ENCODE measurements at places on chromosomes 7 and 10.
A peak's percentile ranks its signal among the peaks of the same experiment; 100 is the strongest.

DNA sequence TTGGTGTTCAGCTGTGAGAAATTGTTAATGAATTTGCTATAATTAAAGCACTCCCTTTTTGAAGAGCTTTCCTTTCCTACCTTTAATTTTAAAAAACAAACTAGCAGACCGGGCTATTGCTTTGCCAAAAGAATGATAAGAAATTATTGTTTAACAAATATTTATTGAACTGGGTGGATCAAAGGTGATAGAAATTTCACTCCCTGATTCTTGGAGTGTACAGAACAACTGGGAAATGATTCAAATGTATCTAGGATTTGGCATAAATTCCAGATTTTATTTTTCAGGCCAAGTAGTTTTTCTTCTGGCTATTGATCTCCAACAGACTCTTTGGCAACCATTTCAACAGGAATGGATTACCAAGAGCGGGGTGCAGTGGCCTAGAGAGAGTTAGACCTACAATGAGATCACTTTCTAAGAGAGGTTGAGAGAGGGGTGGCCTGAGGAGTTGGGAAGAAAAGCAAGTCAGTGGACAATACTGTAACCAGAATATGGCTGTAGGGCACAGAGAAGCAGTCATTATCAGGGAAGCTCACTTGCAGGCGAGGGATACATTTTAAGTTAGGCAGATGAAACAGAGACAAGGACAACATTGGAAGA is 71.9 kb downstream of the PLXDC2 start:
- H3K4me1 ChIP-seq = no peaks in the 10 kb centered on the region
- H3K27me3 ChIP-seq = no peaks in the 10 kb centered on the region
- no peak overlapping the region for H3K27ac ChIP-seq
- no peak for DNase-seq
- H3K4me3 ChIP-seq = no peak overlapping the region
- no peaks in the 10 kb centered on the region for H3K36me3 ChIP-seq

- no peaks in the 10 kb centered on the region for H3K4me1 ChIP-seq
- no peak overlapping the region for H3K27ac ChIP-seq
- no peak for DNase-seq
- H3K27me3 ChIP-seq = peaks cover 32% of the 10 kb centered on the region
- no peaks in the 10 kb centered on the region for H3K36me3 ChIP-seq
Observed at GRCh38 chr10:113600569-113600968, 47.7 kb downstream of the HABP2 start.

GRCh38 chr7:35714407-35714806 is 19.5 kb upstream of the HERPUD2 start:
- H3K4me3 ChIP-seq = no peak overlapping the region
- no peak for DNase-seq
- no peaks in the 10 kb centered on the region for H3K36me3 ChIP-seq
- no peak overlapping the region for H3K27ac ChIP-seq
- no peaks in the 10 kb centered on the region for H3K4me1 ChIP-seq

- no peak for DNase-seq
- H3K36me3 ChIP-seq = no peaks in the 10 kb centered on the region
Observed at GRCh38 chr10:71187197-71187596, 25.2 kb upstream of the UNC5B start.

DNA sequence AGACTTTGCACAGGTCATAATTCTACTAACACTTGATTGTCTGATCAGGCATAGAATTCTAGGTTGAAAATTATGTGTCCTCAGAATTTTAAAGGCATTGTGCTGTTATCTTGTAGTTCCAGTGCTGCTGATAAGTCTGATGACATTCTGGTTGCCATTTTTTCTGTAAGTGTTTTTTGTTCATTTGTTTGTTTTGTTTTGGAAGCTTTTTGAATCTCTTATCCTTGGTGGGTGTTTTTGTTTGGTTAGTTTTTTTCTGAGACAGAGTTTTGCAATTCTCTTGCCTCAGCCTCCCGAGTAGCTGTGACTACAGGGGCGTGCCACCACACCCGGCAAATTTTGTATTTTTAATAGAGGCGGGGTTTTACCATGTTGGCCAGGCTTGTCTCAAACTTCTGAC is 178.9 kb downstream of the CCDC71L start:
- H3K4me1 ChIP-seq = peaks cover 7% of the 10 kb centered on the region
- H3K4me3 ChIP-seq = no peak overlapping the region
- no peak for DNase-seq
- H3K27ac ChIP-seq = no peak overlapping the region
- no peaks in the 10 kb centered on the region for H3K27me3 ChIP-seq

DNA sequence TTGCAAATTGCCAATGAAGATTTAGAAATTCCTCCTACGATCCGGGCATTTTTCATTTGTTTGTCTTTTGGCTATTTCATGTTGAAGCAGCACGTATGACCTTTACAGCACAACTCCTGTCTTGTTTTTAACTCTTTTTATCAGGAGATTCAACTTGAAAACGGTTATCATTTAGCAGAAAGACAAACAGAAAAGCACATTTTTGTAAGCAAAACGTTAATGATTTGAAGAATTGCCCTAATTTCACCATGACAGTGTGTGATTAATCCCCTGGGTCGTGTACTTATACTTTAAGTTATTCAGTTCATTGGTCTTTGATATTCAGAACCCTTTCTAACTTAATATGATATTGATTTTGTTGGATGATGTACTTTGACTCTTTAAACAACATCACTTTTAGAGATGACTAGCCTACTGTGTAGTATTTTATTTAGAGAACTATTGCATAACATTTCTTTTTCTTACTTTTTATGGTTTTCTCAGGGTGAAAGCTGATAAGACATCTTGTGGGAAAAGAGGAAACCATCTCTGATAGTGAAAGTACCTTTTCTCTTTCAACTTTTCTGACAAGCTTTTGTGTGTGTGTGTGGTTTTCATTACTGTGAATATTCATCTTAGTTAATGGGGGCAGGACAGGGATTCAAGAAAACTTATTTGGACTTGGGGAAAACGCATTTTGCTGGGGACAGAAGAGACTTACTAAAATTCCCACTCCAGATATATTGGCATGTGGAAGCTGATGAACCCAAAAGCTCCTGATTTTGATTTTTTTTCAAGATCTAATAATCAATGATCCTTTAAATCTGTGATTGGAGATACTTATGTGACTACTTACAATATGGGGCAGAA is 8.1 kb downstream of the HHEX start:
- no peak overlapping the region for H3K27ac ChIP-seq
- H3K36me3 ChIP-seq = no peaks in the 10 kb centered on the region
- peak; percentile 17 for DNase-seq
- peaks cover 39% of the 10 kb centered on the region for H3K27me3 ChIP-seq
- peaks cover 16% of the 10 kb centered on the region for H3K4me1 ChIP-seq
- H3K4me3 ChIP-seq = no peak overlapping the region

DNA sequence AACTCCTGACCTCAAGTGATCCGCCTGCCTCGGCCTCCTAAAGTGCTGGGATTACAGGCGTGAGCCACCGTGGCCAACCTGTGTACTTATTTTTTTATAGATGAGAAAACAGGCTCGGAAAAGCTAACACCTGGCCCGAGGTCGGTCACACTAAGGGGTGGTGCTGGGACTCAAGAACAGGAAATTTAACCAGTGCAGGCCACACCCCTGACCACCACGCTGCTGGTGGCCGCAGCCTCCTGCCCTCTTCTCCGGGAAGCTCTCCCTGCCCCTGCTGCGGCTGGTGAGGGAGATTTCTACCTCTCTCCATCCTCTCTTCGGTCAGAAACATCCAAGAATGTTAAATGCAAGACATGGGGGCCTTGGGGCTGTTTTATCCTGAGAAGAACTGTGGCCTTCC is 63.2 kb downstream of the TNRC18 start:
- no peak for DNase-seq
- no peaks in the 10 kb centered on the region for H3K27me3 ChIP-seq
- H3K36me3 ChIP-seq = peaks cover 74% of the 10 kb centered on the region

GRCh38 chr7:27652518-27652917 is 10.2 kb downstream of the HIBADH start:
- DNase-seq = no peak
- H3K4me3 ChIP-seq = no peak overlapping the region
- H3K27me3 ChIP-seq = no peaks in the 10 kb centered on the region
- no peak overlapping the region for H3K27ac ChIP-seq
- no peaks in the 10 kb centered on the region for H3K36me3 ChIP-seq

- no peak overlapping the region for H3K27ac ChIP-seq
- H3K4me1 ChIP-seq = no peaks in the 10 kb centered on the region
- no peak overlapping the region for H3K4me3 ChIP-seq
- peaks cover 99% of the 10 kb centered on the region for H3K36me3 ChIP-seq
- peak; percentile 7 for DNase-seq
Observed at GRCh38 chr10:129853562-129853903, 110.5 kb downstream of the EBF3 start.

- no peaks in the 10 kb centered on the region for H3K27me3 ChIP-seq
- no peak overlapping the region for H3K27ac ChIP-seq
- DNase-seq = peak; percentile 17
- no peaks in the 10 kb centered on the region for H3K36me3 ChIP-seq
- H3K4me1 ChIP-seq = no peaks in the 10 kb centered on the region
Observed at GRCh38 chr10:34985823-34986222, 104.3 kb downstream of the CUL2 start.

DNA sequence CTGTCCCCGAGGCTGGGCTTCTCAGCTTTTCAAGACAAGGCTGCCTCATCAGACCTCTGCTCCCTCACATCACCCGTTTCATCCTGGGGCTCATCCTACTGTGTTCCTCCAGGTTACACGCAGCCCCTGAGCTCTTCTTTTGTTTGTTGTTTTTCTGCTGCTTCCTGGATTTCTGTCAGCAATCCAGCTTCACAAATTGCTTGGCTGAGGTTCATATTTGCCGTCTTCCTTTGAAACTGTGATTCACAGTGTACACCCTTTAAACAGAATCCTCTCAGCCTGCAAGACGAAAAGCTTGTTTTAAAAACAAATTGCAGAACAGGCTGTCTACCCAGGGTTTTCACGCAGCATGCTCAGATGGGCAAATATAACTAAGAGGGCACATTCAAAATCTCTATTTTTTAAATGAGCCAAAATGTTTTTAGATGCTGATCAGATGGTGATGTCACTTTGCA is 39.1 kb upstream of the PARD3 start:
- peak; percentile 38 for DNase-seq
- H3K4me3 ChIP-seq = peak overlapping the region; percentile 58
- no peak overlapping the region for H3K27ac ChIP-seq
- H3K27me3 ChIP-seq = peaks cover 7% of the 10 kb centered on the region
- H3K4me1 ChIP-seq = peaks cover 2% of the 10 kb centered on the region
- no peaks in the 10 kb centered on the region for H3K36me3 ChIP-seq

- H3K4me3 ChIP-seq = no peak overlapping the region
- no peak overlapping the region for H3K27ac ChIP-seq
- DNase-seq = no peak
- no peaks in the 10 kb centered on the region for H3K27me3 ChIP-seq
- H3K36me3 ChIP-seq = no peaks in the 10 kb centered on the region
Observed at GRCh38 chr10:2658780-2659179, 408.6 kb upstream of the PFKP start.

DNA sequence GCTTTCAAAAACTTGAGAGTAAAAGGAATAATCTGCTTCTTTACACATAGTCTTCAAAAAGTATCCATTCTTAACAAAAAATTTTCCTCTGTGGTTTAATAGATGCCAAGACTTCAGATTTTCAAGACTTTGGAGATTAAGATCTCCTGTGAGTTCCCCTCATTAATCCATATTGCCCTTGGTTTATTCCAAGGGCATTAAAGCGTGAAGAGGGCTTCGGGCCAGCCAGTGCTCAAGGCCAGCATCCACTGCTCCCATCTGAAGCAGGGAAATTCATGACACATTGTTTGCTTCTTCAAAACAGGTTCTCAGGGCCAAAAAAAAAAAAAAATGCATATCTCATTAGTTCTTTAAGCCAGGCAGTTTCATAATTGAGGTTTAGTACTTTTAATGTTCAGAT is 137.3 kb upstream of the RHOBTB1 start:
- no peaks in the 10 kb centered on the region for H3K36me3 ChIP-seq
- H3K27me3 ChIP-seq = no peaks in the 10 kb centered on the region
- no peak overlapping the region for H3K27ac ChIP-seq

DNA sequence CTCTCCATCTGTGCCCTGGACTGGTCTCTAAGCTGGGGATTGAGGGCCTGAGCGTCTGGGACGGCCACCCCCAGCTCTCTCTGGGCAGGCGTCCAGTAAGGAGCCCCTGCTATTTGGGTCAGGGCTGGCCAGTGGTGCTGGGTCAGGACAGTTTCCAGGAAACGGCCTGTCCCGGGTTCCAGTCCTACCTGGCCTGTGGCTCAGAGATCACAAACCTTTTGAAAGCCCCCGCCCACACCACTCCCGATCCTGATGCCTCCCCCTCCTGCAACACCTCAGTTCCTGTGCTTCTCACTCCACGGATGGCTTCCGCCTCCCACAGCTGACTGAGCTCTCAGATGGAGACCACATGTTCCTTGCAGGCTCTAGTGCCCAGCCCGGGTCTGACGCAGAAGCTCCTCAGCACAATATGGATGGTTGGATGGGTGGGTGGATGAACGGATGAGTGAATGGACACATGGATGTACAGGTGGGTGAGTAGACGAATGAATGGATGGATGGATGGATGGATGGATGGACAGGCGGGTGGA is 91.7 kb upstream of the PDGFA start:
- H3K36me3 ChIP-seq = peaks cover 3% of the 10 kb centered on the region
- no peak overlapping the region for H3K27ac ChIP-seq
- no peak overlapping the region for H3K4me3 ChIP-seq
- H3K27me3 ChIP-seq = no peaks in the 10 kb centered on the region
- DNase-seq = no peak
- H3K4me1 ChIP-seq = peaks cover 25% of the 10 kb centered on the region

- H3K4me3 ChIP-seq = no peak overlapping the region
- H3K36me3 ChIP-seq = no peaks in the 10 kb centered on the region
- peaks cover 5% of the 10 kb centered on the region for H3K4me1 ChIP-seq
Observed at GRCh38 chr10:35765066-35765527, 123.0 kb upstream of the FZD8 start.

DNA sequence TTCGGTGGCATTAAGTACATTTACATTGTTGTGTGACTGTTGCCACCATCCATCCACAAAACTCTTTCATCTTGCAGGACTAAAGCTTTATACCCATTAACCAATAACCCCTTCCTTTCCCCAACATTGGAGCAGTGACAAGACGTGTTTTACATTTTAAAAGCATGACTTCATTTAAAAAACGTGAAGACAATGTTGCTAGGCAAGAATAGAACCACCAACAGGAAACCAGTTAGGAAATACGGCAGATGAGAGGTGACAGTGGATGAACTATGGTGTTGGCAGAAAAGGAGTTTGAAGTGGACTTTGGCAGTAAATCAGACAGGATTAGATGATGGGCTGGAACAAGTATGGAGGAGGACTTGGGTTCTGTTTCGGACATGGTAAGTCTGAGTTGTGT is 17.0 kb downstream of the TMEM236 start:
- no peaks in the 10 kb centered on the region for H3K4me1 ChIP-seq
- H3K36me3 ChIP-seq = no peaks in the 10 kb centered on the region
- no peak overlapping the region for H3K4me3 ChIP-seq
- no peak overlapping the region for H3K27ac ChIP-seq
